Foreskin keratinocyte (primary cell): ENCODE measurements at places on chromosomes 2 and 18. TPM values are rescaled to one million over a fixed set of nuclear protein-coding genes. Genes with fewer than 3 reads are reported as not detected.

ITGA4 gene
- total RNA-seq: 2.3 and 11.0 TPM in 2 replicates

ZDBF2 gene
- total RNA-seq: 4.0 and 5.2 TPM in 2 replicates

FEV gene
- not detected in 2 replicates for total RNA-seq

GNAL gene
- 1.3 and 4.4 TPM in 2 replicates for total RNA-seq

CRYGD gene
- not detected in 2 replicates for total RNA-seq

ZRANB3 gene
- total RNA-seq: 6.7 and 8.0 TPM in 2 replicates

C1GALT1C1L gene
- total RNA-seq: 0.11 TPM in 1 of 2 replicates, not detected in the other
